ENCODE measurements at places on chromosomes 13 and 19.

DNA sequence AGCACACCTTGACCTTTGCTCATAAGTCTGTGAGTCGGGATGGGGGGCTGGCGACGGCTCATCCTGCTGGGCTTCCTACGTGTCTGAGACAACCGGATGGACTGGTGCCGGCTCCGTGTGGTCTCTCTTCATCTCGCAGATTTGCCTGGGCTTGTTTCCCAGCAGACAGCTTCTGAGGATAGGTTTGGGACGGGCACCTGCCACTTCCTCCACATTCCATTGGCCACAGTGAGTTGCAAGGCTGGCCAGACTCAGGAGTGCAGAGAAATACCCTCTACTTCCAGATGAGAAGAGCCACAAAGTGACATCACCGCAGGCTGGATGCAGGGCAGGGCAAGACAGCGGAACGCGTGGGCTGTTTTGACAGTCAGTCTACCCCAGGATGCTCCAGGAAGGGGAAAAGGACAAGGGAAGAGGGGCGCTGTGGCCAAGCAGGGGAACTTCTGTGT, 48.1 kb downstream of the IRS2 start:
- no peak for DNase-seq

DNA sequence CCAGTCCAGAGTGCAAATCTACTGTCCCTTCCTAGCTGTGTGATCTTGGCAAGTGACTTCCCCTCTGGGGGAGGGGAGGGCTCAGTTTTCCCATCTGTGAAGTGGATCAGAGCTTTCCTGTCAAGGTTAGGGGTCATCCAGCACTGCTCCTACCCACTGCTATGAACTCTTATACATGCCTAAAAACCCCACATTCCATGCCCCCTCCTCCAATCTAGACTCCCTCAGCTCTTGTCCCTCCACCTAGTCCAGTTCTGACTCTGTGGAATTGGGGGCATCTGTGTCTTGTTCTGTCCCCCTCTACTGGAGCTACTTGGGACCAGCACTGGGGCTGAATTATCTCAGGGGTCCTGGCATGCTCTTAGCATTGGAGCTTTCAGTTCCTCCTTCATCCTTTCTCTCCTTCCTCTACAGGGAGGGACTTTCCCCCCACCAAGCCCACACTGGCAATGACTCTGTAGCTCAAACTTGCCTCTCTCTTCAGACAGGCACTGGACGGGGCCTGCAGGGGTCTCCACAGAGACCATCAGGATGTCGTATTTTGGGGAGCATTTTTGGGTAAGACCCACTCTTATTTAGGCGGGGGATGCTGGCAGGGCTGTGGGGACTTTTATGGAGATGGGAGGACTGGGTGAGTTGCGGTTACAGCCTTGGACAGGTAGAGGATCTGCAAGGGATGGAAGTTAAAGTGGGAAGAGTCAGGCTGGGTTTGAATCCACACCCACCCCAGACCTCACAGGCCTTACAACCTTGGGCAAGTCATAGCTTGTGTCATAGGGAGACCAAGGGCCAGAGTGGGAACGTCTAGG, 3.6 kb downstream of the FCHO1 start:
- DNase-seq = no peak

- no peak for DNase-seq
Observed at GRCh38 chr13:113629866-113630265, 28.1 kb downstream of the ATP4B start.

GRCh38 chr13:61695147-61695546, 279.5 kb upstream of the PCDH20 start:
- DNase-seq = no peak

DNA sequence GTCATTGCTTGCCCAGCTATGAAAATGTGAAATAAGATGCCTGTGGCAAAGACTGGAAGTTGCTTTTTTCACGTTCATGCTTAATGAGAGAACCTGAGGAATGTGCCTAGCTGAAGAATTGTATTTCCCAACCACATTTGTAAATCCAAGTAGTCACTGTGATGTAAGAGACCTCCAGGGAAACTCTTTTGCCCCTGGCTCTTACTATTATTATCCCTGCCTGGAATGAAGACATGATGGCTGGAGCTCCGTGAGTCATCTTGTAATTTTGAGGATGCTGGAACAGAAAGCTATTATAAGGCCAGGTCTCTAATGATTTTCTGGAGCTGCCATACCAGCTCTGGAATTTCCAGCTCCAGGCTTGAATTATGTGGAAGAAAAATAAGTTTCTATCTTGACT, 894.3 kb downstream of the DIAPH3 start:
- no peak for DNase-seq

DNA sequence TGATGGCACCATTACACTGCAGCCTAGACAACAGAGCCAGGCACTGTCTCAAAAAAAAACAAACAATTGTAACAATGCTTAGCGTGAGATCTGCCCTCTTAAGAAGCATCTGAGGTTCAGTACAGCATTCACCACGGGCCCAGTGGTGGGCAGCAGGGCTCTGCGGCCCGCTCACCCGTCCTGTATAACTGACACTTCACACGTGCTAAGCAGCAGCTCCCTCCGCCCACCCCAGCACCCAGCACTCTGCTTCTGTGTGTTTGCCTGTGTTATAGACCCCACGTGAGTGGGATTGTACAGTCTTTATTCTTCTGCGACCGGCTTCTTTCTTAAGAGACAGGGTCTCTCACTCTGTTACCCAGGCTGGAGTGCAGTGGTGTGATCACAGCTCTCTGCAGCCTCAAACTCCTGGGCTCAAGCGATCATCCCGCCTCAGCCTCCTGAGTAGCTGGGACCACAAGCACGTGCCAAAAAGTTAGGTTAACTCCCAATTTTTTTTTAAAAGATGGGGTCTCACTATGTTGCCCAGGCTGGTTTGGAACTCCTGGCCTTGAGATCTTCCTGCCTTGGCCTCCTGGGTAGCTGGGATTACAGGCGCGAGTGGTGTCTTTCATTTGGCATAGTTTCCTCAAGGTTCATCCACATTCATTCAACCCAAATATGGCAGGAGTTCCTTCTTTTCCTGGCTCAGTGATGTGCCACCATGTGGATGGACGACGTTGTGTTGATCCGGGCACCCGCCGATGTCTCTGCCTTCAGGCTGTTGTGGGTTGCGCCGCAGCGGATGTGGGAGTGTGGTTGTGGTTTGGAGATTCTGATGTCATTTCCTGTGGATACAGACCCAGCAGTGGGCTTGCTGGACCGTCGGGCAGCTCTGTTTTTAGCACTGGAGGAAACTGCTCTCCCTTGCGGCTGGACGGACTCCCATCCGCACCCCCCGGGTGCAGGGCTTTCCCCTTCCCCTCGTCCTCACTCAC, 170.0 kb downstream of the KDM4B start:
- peak; percentile 39 for DNase-seq

DNA sequence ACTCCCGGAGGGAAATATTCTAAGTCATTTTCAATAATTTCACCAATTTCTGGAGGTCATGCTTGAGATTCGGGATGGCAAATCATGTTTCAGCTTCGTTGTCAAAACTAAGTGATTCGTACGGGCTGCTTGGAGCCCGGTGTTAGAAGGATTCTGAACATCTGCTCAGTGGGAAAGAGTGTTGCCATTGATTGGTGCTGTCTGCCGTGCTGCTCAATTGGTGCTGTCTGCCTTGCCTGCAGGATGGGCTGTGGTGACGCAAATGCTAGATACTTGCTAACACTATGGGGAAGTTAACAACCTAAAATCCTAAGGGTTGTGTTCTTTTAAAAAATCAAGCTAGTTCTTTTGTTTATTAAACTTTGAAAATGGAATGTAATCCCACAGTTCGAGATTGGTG, 17.3 kb upstream of the CACNG8 start:
- DNase-seq = no peak

- DNase-seq = peak; percentile 58
Observed at GRCh38 chr19:55179606-55180484, at the start of gene SYT5. Gene SYT5 (minus strand): TSS chr19:55180289. CDS start chr19:55179041, 1,248 bp downstream.

- DNase-seq = peak; percentile 46
Observed at GRCh38 chr19:18167975-18168645, 5.5 kb upstream of the IFI30 start.

- DNase-seq = no peak
Observed at GRCh38 chr13:93620181-93620765, 393.7 kb downstream of the GPC6 start.

GRCh38 chr13:92994056-92994455, 232.6 kb upstream of the GPC6 start:
- no peak for DNase-seq

- DNase-seq = no peak
Observed at GRCh38 chr19:54665530-54665929, 2.7 kb downstream of the LILRB4 start.

- peak; percentile 77 for DNase-seq
Observed at GRCh38 chr19:982567-983170, 1.5 kb upstream of the WDR18 start.

- DNase-seq = no peak
Observed at GRCh38 chr19:4096049-4096892, 27.7 kb downstream of the MAP2K2 start.

DNA sequence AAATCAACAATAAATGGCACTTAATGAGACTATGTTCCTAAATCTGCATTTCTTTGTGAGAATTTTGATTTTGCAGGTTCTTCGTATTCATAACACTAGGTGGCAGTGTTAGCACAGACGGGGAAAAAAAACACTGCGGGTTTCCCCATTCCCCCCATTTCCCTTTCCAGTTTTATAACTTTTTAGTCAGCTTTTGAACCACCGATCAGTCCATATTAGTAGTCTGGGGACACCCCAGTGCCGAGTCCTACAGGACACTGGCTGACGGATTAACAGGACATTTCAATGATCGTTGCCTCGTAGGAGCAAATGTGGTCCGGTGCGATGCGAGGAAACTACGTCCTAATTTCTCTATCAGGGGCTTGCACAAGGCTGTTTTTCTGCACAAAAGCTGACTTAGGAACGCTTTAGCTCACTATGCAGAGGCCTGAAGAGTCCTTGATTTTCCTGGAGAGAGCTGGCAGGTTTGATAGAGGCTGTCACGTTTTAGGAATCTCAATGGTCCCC, 234.3 kb downstream of the LMO7 start:
- DNase-seq = no peak

GRCh38 chr13:59352600-59352999, 811.1 kb downstream of the DIAPH3 start:
- DNase-seq = no peak

DNA sequence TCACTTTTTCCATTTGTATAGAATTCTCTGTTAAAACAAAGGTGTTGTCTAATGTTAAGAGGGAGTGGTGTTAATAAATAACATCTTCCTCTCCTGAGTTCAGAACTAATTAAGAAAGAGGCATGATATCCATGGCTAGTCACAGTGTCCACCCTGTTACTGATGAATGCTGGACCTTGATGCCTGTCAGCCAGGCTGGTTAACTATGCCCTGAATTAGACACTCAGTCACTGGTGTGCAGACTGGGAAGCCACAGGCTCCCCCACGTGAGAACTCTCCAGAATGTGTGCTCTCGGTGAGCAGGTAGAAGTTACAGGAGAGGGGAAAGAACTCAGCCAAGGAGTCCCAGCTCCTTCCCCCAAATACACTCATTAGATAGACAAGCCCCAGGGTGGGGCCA, 56.1 kb upstream of the RNF113B start:
- no peak for DNase-seq

- no peak for DNase-seq
Observed at GRCh38 chr19:54921082-54921481, 15.1 kb downstream of the NCR1 start.

- no peak for DNase-seq
Observed at GRCh38 chr13:75359266-75359665, 122.7 kb downstream of the TBC1D4 start.

DNA sequence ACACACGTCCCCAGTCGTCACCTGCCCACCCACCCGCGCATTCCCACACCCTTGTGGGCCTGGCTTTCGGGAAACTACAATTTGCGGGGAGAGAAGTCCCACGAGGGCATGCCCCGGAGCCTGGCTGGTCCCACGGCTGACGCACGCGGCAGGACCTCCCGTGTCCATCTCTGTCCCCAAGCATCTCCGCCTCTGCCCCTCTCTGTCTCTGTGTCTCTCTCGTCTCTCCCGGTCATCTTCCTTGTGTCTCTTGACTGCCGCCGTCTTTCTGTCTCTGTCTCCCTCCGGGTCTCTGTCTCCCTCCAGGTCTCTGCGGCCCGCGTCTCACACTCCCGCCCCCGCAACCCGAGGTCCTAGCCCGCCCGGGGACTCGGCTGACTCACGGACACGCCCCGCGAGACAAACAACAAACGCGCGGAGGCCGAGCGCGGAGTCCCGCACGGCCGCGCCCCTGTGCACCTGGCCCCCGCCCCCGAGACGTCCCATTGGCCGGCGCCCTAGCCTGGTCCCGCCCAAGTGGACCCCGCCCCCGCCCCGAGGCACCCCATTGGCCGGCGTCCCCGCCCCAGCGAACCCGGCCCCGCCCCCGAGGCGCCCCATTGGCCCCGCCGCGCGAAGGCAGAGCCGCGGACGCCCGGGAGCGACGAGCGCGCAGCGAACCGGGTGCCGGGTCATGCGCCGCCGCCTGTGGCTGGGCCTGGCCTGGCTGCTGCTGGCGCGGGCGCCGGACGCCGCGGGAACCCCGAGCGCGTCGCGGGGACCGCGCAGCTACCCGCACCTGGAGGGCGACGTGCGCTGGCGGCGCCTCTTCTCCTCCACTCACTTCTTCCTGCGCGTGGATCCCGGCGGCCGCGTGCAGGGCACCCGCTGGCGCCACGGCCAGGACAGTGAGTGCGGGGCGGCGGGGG, at the start of gene FGF22:
Gene FGF22, plus strand, starts transcription at position 627 of the 908 bp plus-strand sequence. Its CDS starts 47 bp downstream, at position 674.
- DNase-seq = peak; percentile 98

DNA sequence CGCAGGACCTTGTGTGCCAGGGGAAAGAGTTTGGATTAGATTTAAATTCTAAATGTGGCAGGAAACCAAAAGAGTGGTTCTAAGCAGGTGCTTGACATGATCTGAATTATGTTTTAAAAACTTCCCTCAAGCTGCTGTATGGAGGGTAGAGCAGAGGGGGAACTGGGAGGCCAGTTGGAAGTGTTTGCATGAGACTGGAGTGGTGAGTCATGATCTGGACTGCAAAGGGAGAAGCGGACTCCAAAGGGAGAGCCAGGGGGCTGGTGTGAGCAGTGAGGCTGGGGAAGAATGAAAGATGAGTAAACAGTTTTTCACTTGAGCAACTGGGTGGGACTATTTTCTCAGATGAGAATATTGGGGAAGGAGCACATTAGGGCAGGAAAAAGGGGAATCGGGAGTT, 206.1 kb downstream of the DNAJC15 start:
- DNase-seq = no peak

- DNase-seq = no peak
Observed at GRCh38 chr19:9078651-9079050, 8.2 kb upstream of the OR1M1 start.

GRCh38 chr19:18515959-18516358, 5.9 kb downstream of the ELL start:
- DNase-seq = no peak

GRCh38 chr19:6322284-6322683, 11.1 kb downstream of the ACER1 start:
- DNase-seq = no peak

- peak; percentile 58 for DNase-seq
Observed at GRCh38 chr19:50922317-50922853, 11.2 kb upstream of the KLK4 start.

DNA sequence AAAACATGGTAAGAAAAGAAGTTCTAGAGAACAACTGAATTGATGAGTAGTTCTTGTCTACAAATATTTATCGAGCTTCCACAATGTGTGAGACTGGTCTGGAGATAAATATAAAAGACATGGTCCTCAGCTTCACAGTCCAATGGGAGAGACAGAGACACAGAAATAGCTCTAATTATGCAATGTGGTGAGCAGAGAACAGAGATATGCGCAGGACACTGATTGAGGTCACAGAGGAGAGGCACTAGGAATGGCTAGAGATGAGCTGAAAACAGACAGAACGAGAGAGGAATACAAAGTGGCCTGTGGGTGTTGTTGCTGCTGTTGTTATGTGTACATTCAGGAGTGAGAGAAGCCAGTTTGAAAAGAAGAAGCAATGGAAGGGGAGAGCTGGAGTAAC, 53.2 kb downstream of the GPALPP1 start:
- no peak for DNase-seq

- no peak for DNase-seq
Observed at GRCh38 chr13:44872751-44873150, 116.5 kb downstream of the NUFIP1 start.
